Gastroesophageal sphincter (tissue), 4 donors: ENCODE measurements at places on chromosomes 7 and 10. TPM values are rescaled to one million over a fixed set of nuclear protein-coding genes. Genes with fewer than 3 reads are reported as not detected.
A peak's percentile ranks its signal among the peaks of the same experiment; 100 is the strongest.

The ANXA8L1 gene
- total RNA-seq, result 0.31 TPM

The TMEM229A gene
- total RNA-seq, result 0.23 TPM

The WDR37 gene
- 13.2 TPM for total RNA-seq

The ZMIZ1 gene
- total RNA-seq, result 66.0 TPM

The HOXA1 gene
- total RNA-seq, result 0.23 TPM

The GDF2 gene
- not detected for total RNA-seq

The ZFAND4 gene
- 13.7 TPM for total RNA-seq

The CELF2 gene
- total RNA-seq, result 101 TPM

The GOLGA7B gene
- 0.31 TPM for total RNA-seq

The PPA1 gene
- total RNA-seq, result 89.6 TPM

The MBL2 gene
- not detected for total RNA-seq

The C10orf53 gene
- not detected for total RNA-seq

The NPY4R gene
- not detected for total RNA-seq

The MYO3A gene
- total RNA-seq, result 0.67 TPM

GRCh38 chr7:23712368-23713284 lies 2.6 kb downstream of the STK31 start:
- peak; percentile 39 for ATAC-seq

DNA sequence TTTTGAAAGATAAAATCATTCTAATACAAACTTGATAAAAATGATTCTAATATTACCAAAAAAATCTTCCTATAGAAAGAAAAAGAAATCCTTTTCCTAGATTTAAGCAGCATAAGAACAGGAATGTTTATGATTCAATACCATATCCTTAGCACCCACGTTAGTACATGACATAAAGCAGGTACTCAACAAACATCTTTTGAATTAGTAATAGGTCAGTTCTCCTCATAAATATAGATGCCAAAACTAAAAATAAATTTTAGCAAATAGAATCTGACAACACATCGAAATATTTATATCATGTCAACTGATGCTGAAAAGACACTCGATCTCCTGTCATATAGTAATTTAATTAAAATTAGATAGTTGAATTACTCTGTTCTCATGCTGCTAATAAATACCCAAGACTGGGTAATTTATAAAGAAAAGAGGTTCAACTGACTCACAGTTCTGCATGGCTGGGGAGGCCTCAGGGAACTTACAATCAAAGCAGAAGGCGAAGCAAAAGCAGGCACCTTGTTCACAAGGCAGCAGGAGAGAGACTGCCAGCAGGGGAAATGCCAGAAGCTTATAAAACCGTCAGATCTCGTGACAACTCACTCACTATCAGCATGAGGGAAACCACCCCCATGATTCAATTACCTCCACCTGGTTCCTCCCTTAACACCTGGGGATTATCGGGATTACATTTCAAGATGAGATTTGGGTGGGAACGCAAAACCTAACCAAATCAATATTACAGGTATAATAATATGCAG lies 191.8 kb downstream of the HTR7 start:
- no peak for ATAC-seq

- ATAC-seq, result no peak
These were observed 136.3 kb downstream of the C1GALT1 start for GRCh38 chr7:7318601-7319000.

DNA sequence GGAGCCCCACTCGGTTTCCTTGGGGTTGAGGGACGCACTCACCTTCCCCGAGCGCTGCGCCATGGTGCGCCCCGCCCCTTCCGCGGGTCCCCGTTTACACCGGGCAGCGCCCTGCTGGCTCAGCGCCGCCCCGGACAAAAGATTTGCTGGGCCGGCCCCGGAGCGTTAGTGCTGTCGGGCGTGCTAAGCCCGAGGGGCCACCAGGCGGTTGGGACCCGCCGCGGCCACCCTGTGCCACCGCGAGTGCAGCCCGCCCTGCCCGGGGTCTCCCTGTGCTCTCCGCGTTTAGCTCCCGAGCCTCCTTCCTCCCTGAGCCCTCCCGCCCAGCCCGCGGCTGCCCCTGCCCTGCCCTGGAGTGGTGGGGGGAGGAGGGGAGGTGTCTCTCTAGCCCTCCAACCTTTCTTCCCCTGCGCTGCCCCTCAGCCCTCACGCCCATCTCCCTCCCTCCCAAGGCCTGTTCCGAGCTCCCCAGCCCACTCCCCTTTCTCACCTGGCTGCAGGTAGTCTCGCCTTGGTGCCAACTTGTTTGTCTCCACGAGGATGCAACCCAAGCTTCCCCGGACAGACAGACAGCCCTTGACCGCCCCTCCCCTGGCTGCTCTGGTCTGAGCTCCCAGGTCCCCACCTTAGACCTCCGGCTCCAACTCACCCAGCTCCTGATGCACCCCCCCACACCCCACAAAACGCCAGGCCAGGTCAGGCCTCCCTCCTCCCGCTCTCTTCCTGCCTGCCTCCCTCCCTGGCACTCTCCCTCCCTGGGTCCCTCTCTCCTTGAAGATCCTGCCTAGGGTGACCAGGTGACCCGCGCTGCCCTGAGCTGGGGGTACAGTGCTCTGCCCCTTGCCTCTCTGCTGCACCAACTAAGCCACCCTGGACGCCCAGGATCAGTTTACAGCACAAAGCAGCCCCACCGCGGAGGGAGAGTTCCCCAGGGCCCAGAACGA lies at the start of gene CRYGN:
TSS of gene CRYGN (minus strand) at position 287 of the 944 bp plus-strand sequence. CDS start at position 63, 224 bp downstream.
- ATAC-seq, result peak; percentile 11

DNA sequence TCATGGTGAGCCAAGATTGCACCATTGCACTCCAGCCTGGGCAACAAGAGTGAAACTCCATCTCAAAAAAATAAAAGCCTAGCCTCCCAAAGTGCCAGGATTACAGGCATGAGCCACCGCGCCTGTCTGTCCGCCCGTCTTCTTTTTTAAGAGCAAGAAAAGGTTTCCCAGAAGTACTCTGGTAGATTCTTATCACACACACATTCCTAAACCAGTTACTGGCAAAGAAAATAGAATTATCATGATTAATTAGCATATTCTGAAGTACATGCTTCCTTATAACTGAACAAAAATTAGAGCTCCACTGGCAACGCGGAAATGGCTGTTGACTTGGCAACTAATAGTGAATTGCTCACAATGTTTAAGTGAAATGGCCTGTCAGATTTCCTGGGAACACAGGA lies 87.0 kb downstream of the ADK start:
- no peak for ATAC-seq

- no peak for ATAC-seq
These were observed 421.9 kb downstream of the DNAJB6 start for GRCh38 chr7:157758468-157759245.

DNA sequence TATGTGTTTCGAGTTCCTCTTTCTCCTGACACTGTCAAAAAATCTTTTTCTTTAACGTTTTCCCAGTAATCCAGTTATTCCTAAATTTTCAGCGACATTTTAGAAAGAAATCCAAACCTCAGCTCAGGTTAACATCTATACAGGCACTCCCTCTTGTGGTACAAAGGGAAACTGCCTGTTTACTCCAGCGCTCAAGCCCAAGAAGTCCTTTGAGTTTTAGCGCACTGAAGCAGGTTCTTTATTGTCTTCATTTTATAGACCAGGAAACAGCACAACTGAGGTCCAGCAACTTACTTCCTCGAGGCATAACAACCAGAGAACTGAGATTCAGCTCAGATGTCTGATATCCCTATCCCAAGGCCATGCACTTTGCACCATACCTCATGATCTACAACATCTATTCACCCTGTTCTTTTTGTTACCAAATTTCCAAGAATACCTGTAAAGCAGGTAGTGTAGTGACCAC lies 287.2 kb upstream of the MKLN1 start:
- ATAC-seq, result peak; percentile 41

- ATAC-seq, result no peak
These were observed 41.8 kb downstream of the ZCCHC24 start for GRCh38 chr10:79403441-79404230.

GRCh38 chr7:95473276-95473985 lies 12.3 kb upstream of the ASB4 start:
- ATAC-seq, result no peak

DNA sequence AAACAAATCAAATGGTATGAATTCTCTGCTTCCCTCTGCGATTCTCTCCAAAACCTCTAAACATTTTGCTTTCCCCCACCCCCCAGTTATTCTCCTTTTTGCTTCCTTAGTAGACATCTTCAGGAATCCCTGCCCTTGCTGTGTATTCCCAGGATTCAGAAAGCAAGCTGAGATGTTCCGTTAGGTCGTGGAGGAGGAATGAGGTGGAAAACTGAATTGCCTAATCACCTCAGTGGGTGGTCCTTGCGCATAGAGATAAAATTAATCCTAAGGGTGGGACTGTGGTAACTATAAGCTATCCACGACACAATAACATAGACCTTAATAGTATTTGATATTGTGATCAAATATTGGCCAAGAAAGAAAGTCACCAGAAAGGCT lies 49.1 kb upstream of the SEMA3C start:
- ATAC-seq, result no peak

DNA sequence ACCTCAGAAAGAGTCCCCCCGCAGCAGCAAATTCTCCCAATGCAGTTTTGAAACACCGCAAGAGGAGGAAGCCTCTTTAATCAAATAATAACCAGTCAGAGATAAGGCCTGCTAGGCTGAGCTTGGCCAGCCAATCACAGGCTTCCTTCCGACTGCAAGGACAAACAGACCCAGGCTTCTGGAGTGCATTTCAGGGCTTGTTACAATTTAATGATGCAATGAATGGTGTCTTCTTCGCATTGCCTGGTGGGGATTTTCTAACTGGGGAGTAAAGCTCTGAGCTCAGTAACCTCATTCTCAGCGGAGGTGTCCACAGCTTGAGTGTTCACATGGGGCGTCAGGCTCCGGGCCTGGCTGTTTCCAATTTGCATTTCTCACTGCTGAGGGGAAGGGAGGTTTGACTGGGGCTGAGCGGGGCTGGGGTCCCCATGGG lies 31.8 kb upstream of the GPAM start:
- no peak for ATAC-seq

- ATAC-seq, result no peak
These were observed 91.9 kb downstream of the WNT2 start for GRCh38 chr7:117231047-117231359.

GRCh38 chr10:104324221-104324686 lies 14.0 kb downstream of the ITPRIP start:
- no peak for ATAC-seq

- no peak for ATAC-seq
These were observed 237.8 kb upstream of the GALNT17 start for GRCh38 chr7:70893971-70894715.

- ATAC-seq, result no peak
These were observed 216.8 kb downstream of the RPS24 start for GRCh38 chr10:78250313-78251015.

DNA sequence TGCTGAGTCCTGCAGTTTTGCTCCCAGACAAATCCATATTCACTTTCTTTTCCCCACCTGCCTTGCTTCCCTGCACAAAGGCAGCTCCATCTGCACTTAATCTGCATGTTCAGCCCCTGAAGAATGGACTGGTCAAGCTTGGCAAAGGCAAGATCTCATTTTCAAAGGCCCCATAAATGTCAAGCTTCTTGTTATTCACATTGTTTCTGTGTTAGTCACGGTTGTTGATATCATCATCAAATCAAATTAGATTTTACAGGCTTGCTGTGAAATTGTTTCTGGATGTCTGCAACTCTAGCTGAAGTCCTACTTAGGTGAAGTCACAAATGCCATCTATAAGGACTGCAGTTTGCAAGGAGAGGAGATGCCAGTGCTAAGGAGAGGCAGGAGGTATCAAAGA lies 91.0 kb downstream of the GPAM start:
- ATAC-seq, result no peak

- peak; percentile 92 for ATAC-seq
These were observed at the start of gene UNC5B for GRCh38 chr10:71212318-71213126. Gene UNC5B (plus strand): TSS chr10:71212570. CDS start chr10:71212986, 416 bp downstream.

- ATAC-seq, result no peak
These were observed 99.6 kb upstream of the ANLN start for GRCh38 chr7:36289833-36290661.

DNA sequence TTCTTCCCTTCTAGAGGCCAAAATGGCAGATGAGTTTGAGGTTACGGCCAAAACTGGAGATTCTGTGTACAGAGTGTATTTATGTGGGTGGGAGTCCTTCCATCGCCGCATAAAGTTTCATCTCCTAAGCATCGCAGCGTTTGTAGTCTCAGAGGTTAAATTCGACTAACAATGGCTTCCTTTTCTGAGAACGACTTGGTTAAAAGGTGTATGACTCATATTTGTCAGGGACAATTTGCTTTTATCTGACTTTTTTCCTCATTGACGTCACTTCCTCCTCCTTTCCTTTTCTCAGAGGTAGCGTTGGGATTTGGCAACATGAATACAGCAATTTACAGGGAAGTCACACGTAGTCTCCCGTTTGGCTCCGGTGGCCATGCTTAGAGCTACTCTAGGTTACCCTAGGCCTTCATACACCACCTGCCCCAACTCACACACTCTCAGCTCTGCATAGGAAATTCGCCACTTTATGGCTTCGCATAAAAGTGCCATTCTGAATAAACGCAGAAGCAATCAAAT lies 37.6 kb upstream of the TCF7L2 start:
- ATAC-seq, result no peak

GRCh38 chr7:128135515-128136214 lies 104.4 kb upstream of the LRRC4 start:
- peak; percentile 89 for ATAC-seq

GRCh38 chr7:67435894-67436535 lies 439.4 kb downstream of the TYW1 start:
- ATAC-seq, result no peak

DNA sequence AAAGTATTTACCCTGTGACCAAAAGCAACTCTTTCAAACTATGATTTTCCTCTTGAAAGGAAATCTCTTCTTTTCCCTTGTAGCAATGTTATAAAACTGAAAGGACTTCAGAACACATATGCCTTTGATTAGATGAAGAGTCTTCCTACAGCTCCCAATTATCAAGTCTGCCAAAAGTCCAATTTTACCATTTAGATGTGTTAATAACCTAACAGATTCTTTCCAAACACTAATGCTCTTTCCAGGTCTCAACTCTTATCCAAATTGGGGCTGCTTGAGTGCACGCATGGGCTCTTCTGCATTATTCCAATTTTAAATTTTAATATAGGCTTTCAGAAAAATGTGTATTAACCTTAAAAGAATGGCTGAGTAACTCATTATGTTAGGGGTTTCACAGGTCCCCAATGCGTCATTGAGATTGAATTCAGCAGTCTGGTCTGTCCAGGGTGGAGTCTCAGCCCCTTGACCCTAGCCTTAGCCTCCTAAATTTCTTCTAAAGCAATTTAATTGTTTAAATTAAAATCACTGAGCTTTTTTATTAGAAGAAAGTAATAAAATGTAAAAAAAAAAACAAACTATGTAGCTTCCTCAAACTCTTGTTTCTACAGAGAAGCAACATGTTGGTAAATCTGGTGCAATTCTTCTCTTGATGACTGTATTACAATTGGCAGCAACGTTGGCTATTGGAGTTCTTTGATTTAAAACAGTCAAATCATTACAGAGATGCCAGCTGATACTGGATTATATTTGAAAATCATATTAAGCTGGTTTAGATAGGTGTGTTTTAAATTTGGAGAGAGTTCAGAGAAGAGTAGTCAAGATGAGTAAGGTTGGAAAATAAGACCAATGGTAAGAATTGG lies 170.4 kb downstream of the DKK1 start:
- ATAC-seq, result no peak

GRCh38 chr10:118145256-118145655 lies 98.5 kb upstream of the RAB11FIP2 start:
- ATAC-seq, result no peak
